ENCODE measurements at places on chromosomes 2 and 18. TPM values are rescaled to one million over a fixed set of nuclear protein-coding genes. Genes with fewer than 3 reads are reported as not detected.
A peak's percentile ranks its signal among the peaks of the same experiment; 100 is the strongest.

DNA sequence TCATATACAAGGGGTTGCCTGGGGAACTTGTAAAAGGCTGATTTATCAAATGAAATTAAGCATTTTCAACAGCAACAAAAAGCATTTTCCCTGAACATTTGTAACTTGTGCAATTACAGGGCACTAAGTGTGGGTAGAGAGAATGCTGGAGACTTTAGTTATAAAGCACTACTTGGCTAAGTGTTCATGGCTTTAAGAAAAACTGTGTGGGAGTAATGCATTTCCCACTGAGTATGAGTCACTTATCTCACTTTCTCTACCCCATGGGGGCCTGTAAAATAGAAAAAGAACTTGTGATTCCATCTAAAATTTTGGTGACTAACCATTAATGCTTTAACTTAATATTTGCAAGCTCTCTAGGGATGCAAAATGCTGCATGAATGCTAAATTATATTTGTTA, 193.4 kb downstream of the CCDC102B start:
- DNase-seq: no peak

- DNase-seq: peak; percentile 42
These were observed 27.2 kb upstream of the EML4 start for GRCh38 chr2:42141687-42142546.

DNA sequence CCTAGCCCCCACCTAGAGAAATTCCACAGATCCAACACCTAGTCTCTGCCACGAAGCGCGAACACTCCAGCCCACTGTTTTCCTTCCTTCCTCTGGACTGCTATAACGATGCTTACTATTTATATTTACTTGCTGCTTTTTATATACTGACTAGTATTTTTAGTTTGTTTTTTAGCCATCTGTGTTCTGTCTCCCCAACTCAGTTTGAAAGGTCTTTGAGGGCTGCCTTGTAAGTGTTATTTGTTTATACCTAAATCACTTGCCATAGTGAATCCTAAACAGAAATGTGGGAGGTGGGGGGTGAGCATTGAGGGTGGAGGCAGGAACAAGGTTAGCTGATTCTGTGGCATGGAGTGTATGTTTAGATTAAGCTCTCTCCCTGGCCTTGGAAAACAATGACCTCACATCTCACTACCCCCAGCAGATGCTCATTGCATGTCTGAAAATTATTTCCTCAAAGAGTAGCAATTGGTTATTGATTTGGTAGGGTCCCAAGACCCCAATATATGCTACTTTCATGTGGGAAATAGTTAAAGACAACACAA, 1.1 kb upstream of the NCKAP5 start:
- DNase-seq: no peak

- no peak for DNase-seq
These were observed 147.6 kb downstream of the ESCO1 start for GRCh38 chr18:21452796-21453510.

DNA sequence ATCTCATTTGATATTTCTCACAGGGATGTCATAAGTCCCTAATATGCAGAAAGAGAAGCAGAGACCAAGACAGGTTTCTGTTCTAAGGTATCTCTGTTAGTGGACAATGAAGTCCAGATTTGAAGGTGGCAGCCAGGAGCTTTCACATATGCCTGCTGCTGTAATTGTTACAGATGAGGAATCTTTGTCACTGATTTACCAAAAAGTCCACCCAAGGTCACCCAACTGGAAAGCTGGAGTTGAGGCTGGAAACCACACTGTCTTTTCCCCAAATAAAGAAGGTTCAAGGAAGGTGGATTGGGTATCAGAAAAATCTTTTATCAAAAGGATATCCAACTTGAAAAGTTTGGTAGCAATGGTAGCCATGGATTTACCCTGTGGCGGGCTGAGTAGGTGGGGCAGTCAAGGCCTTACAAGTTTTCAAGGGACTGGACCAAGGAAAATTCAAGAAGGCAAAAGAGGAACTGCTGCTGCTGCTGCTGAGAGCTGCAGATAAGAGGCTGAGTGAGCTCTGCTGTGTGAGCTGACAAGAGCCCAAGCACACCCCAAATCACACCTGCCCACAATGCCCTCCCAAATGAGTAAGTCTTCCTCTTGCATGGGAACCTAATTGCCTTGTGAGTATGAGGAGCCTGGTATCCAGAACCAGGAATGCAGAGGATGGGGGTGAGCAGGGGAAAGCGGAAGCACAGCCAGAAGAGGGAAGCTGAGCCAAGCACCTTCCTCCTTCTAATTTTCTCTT, 241.2 kb downstream of the ANAPC1 start:
- DNase-seq: no peak

GRCh38 chr2:181163139-181163538, 182.7 kb downstream of the UBE2E3 start:
- peak; percentile 34 for DNase-seq

- peak; percentile 98 for DNase-seq
These were observed at the start of gene UBXN4 for GRCh38 chr2:135741395-135742324. UBXN4 (plus strand) TSS chr2:135741855; CDS start chr2:135741930, 75 bp downstream.

DNA sequence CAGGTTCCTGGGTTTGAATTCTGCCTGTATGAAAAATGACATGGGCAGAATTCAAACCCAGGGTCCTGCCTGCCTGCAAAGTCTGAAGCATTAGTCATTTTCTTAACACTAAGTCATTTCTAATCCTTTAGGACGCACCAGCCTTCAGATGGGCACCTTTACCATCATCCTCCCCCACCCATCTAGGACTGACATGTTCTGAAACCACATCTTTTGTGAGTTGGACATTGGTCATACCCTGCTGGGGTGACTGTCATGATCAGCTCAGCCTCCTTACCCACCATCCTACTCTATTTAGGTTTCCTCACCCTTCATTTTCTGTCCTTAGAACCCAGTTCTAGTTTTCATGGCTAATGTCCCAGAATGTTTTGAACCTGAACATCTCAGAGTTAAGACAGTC, 104.9 kb downstream of the TRIB2 start:
- DNase-seq: peak; percentile 39

DNA sequence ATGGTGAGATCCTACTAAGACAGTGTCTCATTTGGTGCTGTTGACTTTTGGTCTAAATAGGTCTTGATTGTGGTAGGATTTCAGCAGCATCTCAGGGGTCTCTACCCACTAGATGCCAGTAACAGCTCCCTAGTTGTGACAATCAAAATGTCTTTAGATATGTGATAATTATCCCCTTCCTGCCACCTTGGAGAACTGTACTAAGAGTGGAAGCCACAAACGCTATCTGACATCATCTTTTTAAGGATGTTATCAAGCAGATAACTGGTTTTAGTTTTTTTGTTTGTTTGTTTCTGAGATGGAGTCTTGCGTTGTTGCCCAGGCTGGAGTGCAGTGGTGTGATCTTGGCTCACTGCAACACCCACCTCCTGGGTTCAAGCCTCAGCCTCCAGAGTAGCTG, 3.1 kb downstream of the MGAT5 start:
- no peak for DNase-seq

DNA sequence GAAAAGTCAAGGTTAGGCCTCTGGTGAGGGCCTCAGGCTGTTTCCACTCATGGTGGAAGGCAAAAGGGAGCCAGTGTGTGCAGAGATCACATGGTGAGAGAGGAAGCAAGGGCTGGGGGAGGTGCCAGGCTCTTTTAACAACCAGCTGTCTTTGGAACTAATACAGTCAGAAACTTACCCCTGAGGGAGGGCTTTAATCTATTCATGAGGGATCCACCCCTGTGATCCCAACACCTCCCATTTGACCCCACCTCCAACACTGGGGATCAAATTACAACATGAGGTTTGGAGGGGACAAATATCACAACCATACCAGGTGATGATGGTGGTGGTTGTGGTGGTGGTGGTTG, 10.9 kb downstream of the POLI start:
- DNase-seq: no peak

- no peak for DNase-seq
These were observed 138.6 kb downstream of the DNER start for GRCh38 chr2:229575569-229576315.

DNA sequence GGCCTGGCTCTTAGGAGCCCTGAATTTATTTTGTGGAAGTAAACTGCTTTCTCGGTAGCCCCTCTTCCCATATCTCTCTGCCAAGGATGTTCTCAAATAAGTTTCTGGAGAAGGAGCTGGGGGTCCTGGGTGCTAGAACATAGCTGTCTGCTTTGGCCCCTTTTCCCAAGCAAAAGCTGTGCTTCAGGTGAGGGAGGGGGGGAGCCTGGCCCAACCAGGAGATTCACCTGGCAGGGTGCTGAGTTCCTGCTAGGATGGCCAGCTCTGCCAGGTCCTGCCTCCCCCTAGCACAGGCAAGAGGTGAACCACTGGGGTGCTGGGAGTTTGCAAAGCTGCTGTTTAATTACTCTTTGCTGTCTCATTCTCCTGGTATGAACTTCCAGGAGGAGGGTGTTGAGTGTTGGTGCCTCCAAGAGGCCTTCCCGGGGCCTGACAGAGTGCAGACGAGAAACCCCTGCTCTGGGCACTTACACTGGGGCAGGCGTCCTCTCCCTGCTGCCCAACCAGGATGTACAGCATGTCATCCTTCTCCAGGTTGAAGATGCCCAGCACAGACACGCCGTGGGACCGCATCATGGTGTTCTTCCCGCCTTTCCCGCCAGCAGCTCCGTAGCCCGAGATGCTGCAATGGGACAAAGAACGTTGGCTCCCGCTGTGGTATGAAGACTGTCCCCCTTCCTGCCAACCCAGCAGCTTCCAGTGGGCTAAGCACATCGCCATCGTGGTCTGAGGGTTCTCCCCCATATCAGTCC, 124.2 kb downstream of the CLIP4 start:
- no peak for DNase-seq

DNA sequence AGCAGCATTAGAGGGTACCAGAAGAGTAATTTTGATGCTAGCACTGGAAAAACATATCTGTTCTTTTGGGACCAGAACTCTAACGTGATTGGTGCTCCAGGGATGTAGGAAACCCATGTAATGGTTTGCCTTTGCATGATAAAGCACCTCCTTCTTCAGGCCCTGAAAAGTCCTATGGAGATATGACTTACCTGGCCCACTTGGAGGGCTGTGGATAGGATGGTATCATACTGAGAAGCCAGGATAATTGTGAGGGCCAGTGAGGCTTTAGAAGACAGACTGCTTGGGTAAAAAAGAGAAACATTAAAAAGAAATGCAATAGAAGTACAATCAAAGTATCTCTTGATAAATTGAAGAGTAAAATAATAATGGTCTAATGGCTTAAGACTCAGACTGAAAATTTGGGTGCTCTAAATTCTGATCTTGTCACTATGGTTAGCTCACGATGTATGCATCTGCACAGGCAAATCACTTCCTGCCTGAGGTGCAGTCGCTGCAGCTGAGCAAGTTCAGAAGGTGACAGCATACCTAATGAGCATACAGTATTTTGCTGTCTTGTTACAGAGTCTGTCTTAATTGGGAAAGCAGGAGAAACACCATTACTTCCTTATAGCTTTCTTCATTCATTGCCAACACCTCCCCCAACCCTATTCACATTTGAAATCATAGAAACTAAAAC, 371.5 kb downstream of the NUP35 start:
- no peak for DNase-seq

- DNase-seq: no peak
These were observed 66.5 kb downstream of the DTNB start for GRCh38 chr2:25606892-25607291.

DNA sequence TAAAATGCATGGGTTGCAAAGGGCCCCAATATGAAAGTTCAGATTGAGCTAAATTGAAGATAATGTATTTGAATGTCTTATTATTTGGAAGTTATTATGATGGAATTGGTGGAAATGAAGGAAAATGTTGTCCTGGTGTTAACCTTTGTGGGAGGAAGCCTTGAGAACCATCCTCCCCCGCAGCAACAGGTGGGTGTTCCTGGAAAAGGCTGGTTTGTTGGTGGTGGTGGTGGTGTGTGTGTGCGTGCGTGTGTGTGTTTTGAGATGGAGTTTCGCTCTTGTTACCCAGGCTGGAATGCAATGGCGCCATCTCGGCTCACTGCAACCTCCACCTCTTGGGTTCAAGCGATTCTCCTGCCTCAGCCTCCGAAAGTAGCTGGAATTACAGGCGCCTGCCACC, 36.2 kb downstream of the CHRNA1 start:
- no peak for DNase-seq

- DNase-seq: peak; percentile 37
These were observed 4.7 kb upstream of the CFAP65 start for GRCh38 chr2:219045937-219046550.

DNA sequence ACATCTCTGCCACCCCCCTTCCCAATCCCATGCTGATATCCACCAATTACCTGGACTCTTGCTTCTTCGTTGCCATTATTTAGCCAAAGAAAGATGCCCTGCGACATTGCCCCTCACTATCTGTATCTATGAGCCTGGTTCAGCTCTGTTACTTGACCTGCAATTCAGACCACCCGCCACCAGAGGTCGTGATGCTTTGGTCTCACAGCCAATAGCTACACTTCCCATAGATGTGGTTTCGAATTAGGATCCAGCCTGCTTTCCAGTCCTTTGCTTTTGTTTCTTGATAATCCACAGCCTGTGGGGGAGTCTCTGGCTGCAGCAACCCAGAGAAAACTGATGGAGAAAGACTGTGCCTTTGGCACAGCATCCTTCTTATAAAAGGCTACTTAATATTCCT, 239.4 kb downstream of the KLHL29 start:
- peak; percentile 41 for DNase-seq

GRCh38 chr18:33670029-33670428, 92.0 kb downstream of the ASXL3 start:
- DNase-seq: no peak

- no peak for DNase-seq
These were observed 1202.5 kb downstream of the DSC3 start for GRCh38 chr18:29840089-29840488.

DNA sequence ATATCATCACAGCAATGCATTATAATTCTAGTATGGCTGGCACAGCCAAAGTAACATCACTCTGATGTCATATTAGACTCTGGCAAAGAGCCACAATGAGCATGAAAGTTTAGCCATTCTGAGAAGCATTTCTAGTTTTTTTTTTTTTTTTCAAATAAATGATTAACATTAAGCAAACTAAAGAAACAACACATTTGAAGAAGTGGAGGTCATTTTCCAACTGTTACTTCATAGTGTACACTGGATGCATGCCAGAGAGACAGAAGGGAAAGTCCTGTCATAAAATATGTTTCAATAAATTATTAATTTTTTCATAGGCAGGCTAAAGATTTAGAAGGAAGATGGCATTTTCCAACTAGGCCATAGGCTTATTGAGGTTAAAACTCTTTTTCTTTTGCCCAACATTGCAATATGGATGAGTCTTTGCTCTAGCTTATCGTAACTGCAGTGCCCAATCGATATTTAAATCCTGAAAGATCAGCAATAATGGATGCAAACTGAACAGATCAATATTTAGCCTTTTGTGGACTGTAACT, 1630.4 kb upstream of the ACVR2A start:
- DNase-seq: no peak

- no peak for DNase-seq
These were observed 441.8 kb downstream of the SETBP1 start for GRCh38 chr18:45122506-45122905.

Gene IMMT
- total RNA-seq: 172 TPM

Gene MGAT4A
- total RNA-seq: 76.7 TPM

Gene CNDP1
- total RNA-seq: not detected

Gene TNFAIP6
- not detected for total RNA-seq

Gene IGFBP2
- 1.4 TPM for total RNA-seq

Gene SFT2D3
- total RNA-seq: 3.6 TPM

Gene UCN
- 1.8 TPM for total RNA-seq

Gene MRPL19
- 64.6 TPM for total RNA-seq

Gene C1GALT1C1L
- total RNA-seq: not detected

Data from activated CD4-positive, alpha-beta memory T cell treated with anti-CD3 and anti-CD28 coated beads for 36 hours (primary cell).